ENCODE measurements at places on chromosomes 4 and X. TPM values are rescaled to one million over a fixed set of nuclear protein-coding genes. Genes with fewer than 3 reads are reported as not detected.

- no peak for DNase-seq
Observed at GRCh38 chrX:132831336-132831973, 127.0 kb downstream of the HS6ST2 start.

SSX3 gene
- polyA plus RNA-seq, result not detected

GRCh38 chr4:1043651-1044468 lies 32.4 kb downstream of the FGFRL1 start:
- DNase-seq, result peak; percentile 100

GRCh38 chr4:65370709-65371108 lies 299.6 kb downstream of the EPHA5 start:
- DNase-seq, result no peak

GRCh38 chr4:145277011-145277410 lies 96.6 kb upstream of the OTUD4 start:
- DNase-seq, result no peak

- DNase-seq, result no peak
Observed at GRCh38 chr4:84063619-84064018, 435.5 kb downstream of the NKX6-1 start.

- DNase-seq, result no peak
Observed at GRCh38 chr4:23920716-23921446, 31.0 kb upstream of the PPARGC1A start.

GRCh38 chr4:39341075-39341725 lies 25.0 kb downstream of the RFC1 start:
- DNase-seq, result no peak

SPANXA2 gene
- polyA plus RNA-seq, result not detected

GRCh38 chr4:4663028-4663427 lies 121.2 kb upstream of the STX18 start:
- peak; percentile 53 for DNase-seq

DNA sequence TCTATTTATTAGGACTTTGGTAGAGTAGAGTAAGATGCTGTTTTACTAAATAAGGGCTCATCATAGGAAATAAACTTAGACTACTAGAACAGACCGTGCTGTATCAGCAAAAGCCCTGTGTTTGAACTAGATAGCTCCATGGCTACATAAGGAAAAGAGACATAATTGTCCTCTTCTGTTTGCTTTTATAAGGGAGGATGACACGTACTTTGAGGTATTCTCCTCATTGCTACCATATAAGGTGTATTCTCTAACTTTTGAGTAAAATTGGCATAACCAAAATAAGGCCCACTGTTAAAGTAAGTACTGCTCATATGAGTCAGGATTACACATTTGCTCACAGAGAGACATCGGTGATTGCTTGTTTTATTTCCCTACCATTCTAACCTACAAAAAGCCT lies 64.3 kb downstream of the PDLIM5 start:
- DNase-seq, result peak; percentile 81

DNA sequence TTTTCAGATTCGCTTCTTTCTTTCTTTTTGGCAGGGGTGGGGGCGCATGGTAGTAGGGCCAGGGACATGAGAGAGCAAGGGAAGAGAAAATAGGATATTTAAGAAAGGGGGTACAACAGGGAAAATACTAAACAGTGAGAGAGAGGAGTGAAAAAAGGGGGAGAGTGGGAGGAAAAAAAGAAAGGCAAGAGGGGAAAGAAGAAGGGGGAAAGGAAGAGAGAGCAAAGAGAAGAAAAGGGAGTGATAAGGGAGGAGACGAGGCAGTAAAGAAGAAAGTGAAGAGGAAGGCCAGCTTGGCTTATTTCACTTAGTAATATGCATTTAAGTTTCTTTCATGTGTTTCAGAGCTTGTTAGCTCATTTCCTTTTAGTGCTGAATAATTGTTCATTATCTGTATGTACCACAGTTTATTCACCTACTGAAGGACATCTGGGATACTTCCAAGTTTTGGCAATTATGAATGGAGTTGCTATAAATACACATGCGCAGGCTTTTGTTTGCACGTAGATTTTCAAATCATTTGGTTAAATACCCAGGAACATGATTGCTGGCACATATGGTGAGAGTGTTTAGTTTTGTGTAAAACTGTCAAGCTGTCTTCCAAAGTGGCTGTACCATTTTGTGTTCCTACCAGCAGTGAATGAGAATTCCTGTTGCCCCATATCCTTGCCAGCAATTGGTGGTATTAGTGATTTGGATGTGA lies 37.3 kb downstream of the CASP6 start:
- DNase-seq, result no peak

GRCh38 chr4:93317057-93317456 lies 511.5 kb upstream of the ATOH1 start:
- DNase-seq, result no peak

DNA sequence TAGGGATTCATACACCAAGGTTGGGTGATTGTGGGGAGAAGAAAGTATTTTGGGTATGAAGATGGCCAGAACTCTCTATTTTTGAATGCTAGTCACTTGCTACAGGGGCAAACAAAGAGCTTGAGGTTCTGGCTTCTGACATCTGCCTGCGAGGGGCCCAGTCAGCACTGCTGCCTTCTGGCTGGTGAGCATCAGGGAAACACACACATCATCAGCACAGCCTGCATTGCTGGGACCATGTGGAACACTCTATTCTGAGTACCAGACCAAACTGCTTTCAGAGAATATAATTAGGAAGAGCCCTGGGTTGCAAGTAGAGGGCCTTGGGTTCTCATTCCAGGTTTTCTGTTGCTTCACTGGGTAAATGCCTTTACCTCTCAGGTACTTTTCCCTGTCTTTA lies 14.1 kb downstream of the TRPC5 start:
- no peak for DNase-seq

DNA sequence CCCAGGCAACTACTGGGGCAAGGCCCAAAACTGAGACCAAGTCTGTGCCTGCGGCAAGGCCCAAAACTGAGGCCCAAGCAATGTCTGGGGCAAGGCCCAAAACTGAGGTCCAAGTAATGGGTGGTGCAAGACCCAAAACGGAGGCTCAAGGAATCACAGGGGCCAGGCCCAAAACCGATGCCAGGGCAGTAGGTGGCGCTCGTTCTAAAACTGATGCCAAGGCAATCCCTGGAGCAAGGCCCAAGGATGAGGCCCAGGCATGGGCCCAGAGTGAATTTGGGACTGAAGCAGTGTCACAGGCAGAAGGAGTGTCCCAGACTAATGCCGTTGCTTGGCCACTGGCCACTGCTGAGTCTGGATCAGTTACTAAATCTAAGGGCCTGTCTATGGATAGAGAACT lies 2.7 kb downstream of the GPRASP2 start:
- no peak for DNase-seq

DNA sequence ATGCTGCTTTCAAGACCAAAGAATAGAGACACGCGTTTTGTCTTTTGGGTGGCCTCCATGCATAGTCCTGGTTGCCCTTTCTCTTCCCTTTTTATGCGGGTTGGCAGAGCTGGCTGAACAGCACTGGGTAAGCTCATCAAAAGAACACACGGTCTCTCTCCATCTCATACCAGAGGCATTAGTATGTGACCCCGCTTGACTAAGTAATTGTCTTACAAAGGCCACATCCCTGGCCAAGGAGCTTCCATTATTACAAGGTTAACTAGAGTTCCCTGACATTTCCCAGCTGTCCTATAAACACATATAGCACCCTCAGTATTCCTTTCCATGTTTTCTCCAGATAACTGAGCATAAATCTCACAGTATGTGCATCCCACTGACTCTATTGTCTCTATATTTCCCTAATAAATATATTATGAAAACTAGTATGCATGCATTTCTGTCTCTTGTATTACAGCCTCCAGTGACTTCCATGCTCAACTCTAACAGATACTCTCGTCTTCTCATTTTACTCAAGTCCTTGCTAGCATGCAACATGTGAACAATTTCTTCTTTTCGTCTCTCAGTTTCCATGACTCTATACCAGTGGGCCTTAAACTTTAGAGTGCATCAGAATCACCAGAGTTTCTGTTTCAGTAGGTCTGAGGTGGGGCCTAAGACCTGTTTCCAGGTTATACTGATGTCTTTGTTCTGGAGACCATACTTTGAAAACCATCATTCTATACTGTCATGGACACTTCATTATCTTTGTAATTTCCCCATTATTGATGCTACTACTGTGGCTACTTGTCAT lies 247.7 kb upstream of the ARSJ start:
- peak; percentile 25 for DNase-seq

GRCh38 chr4:56434599-56435139 lies 746 bp downstream of the PPAT start:
- peak; percentile 83 for DNase-seq

DNA sequence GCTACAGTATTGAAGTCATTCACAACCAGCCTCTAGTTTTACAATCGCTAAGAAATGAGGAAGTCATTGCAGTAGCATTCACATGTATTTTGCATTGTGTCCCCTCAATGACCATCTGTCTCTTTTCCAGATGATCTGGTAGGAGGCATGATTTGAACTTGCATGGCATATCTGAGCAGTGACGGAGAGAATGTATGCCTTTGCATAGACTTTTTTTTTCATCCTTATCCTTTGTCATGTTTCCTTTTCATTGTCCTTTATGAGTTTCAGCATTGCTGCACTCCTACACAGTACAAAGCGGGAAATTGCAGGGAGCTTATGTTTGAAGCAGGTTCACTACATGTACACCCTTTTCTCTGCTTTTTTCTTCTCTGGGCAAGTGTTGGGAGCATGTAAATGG lies 516.4 kb upstream of the GRIA3 start:
- DNase-seq, result no peak

RGN gene
- 2.4 TPM for polyA plus RNA-seq

DNA sequence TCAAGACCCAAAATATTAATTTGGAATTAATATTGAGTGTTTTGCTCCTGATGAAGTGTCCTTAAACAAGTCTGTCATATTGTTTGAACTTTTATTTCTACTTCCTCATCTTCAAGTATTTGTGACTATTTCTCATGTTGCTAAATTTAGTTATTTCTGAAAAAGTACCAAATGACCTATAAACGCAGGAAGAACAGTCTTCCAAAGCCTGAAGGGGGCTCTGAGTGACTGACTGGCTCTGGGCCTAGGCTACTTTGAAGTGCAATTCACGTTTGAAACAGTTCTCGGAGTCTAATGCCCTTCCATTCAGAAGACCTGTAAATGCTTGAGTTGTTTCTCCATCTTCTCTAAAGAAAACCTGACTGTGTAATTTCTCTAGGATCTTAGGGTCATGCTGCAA lies 26.5 kb downstream of the GALNT7 start:
- no peak for DNase-seq

HELQ gene
- 10.2 TPM for polyA plus RNA-seq

SAP30 gene
- 6.1 TPM for polyA plus RNA-seq

SERTM2 gene
- not detected for polyA plus RNA-seq

Measured in GM23248 (cell line).